Myocyte (in vitro differentiated cells): ENCODE measurements at places on chromosomes 12 and 14. TPM values are rescaled to one million over a fixed set of nuclear protein-coding genes. Genes with fewer than 3 reads are reported as not detected.

GRCh38 chr14:64504897-64505794, 576 bp downstream of the ZBTB1 start:
- DNase-seq: peak; percentile 91

DNA sequence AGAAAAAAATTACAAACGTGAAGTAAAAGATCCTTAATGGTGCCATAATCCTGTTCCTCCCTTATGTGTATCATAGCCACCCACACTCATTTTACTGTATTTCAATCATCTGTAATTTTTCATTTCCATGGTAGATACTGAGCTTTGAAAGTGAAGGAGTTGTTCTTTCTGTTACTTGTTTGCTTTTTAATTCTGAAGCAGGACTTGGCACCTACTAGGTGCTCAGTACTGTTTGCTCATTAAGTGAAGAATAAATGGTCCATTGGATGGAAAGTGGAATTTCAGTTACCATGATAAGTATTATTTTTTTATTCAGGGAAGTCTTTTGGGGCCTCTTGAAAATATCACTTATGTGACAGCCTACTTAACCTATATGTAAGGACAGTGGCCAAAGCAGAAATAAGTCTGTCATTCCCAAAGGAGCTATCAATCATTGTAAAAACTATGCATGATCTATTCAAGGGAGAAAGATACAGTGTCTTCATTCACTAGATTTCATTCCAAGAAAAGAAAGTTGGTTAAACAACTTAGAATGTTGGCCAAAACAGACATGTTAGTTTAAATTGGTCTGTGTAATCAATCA, 1244.4 kb upstream of the SEL1L start:
- DNase-seq: no peak

- DNase-seq: no peak
Measured at GRCh38 chr12:52806821-52807543, 6.9 kb downstream of the KRT4 start.

- peak; percentile 92 for DNase-seq
Measured at GRCh38 chr12:93784339-93785086, 107.3 kb downstream of the CRADD start.

DNA sequence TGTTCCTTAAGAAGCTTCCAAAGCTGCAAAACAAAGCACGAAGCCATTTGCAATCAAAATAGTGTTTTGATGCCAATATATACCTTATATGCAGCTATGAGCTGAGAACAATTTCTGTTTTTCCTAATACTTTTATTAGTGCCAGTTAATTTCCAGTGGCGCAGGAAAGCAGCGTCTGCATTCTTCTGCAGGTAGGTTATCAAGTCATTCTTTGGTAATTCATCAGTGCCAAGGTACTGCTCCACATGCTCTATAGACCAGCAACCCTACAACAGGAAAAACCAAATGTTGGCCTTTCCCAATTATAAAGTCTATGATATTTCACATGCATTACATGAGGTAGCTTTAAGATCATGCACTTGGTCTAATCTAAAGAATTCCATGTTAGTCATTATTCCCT, 87.6 kb upstream of the STRN3 start:
- DNase-seq: no peak

DNA sequence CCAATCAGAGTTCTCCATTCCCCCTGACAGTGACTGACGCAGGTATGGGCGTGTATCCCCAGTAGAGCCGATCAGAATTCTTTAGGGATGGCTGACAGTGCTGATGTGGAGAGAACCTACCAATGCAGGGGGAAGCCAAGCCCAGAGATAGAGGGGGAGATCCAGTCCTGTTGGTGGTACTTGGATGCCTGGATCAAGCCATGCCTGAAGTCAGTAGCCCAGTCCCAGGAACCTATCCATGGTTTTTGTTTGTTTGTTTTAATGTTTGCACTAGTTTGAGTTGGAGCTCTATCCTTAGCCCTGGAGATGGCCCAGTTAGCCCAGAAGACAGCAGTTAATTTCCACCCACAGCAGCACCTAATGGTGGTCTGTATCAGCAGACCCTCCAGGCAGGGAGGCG, 40.2 kb downstream of the FOXN4 start:
- no peak for DNase-seq

DNA sequence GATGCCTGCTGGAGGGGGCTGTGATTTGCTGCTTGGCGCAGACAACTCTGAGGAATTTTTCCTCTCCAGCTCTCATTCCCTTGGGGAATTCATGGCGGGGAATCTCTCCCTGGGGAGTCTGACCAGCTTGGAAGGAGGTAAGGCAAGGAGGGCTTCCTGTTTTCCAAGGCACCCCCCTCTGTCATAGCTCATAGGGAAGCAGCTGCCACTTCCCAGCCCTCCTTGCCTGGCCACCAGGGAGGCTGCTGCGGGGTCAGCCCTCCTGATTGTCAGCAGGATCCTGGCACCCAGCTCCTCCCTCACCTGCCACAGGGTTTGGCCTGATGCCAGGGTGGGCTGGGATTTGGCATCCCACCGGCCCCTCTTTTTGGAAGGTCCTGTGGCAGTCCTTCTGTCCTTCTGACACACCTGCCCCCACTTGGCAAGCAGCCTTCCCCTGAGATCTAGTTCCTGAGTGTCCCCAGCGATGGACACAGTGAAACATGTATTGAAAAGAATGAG, 74.9 kb downstream of the TSPAN9 start:
- DNase-seq: no peak

DNA sequence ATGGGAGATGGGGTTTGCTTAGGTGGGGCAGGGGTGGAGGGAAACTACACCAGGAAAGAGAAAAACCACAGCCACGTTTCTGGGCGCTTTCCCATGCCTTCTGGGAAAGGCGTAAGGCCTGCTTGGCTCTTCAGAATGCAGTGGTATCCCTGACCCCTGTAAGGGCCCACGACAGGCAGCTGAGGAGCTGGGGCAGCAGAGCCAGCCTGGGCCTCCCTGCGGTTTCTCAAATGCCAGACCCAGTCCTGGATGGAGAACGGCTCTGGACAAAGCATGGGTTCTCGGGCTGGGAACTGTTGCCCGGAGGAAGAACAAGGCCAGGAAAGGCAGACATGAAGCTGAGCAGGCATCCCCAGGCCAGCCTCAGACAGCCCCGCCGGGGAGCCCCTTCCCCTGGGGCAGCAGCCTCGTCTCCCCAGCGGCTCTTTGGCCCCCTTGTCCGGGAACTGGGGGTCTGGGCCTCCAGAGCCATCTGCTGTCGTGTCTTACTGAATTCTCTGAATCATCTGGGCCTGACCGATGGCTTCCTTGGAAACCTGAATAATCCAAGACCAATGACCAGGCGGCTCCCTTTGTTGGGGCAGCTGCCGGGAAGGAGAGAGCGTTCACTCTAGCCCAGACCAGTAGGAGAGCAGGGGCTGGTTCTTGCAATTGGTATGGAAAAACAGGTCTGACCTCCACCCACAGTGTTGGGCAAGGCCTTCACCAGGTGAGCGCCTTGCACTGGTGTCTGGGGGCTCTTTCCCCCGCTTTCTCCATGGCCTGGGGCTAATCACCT, 64.0 kb upstream of the RIN3 start:
- no peak for DNase-seq

DNA sequence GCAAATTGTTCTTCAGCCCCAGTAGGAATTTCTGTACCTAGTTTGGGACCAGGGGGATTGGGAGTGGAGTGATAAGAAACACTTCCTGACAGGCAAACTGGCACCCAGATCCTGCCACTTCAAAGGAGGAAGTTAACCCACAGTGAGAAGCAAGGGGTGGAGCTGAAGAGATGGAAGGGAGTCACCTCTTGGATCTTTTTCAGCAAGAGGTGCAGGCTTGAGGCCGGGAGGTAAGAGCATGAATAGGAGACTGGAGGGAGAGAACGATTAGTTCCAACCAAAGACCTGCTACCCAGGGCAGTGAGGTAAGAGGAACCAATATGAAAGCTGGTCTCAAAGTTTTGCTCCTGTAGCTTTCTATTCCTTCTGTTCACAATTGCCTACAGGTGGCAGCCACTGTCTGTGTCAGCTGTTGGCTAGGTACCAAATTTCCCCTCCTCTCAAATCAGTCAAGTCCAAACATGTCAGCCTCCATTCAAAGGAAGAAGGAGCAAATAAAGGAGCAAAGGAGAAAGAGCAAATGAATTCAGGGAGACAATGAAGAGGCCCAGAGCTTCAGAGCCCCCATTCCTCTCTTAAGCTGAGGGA, 14.9 kb upstream of the TAC3 start:
- DNase-seq: no peak

- DNase-seq: no peak
Measured at GRCh38 chr12:108311605-108312004, 27.5 kb downstream of the CMKLR1 start.

DNA sequence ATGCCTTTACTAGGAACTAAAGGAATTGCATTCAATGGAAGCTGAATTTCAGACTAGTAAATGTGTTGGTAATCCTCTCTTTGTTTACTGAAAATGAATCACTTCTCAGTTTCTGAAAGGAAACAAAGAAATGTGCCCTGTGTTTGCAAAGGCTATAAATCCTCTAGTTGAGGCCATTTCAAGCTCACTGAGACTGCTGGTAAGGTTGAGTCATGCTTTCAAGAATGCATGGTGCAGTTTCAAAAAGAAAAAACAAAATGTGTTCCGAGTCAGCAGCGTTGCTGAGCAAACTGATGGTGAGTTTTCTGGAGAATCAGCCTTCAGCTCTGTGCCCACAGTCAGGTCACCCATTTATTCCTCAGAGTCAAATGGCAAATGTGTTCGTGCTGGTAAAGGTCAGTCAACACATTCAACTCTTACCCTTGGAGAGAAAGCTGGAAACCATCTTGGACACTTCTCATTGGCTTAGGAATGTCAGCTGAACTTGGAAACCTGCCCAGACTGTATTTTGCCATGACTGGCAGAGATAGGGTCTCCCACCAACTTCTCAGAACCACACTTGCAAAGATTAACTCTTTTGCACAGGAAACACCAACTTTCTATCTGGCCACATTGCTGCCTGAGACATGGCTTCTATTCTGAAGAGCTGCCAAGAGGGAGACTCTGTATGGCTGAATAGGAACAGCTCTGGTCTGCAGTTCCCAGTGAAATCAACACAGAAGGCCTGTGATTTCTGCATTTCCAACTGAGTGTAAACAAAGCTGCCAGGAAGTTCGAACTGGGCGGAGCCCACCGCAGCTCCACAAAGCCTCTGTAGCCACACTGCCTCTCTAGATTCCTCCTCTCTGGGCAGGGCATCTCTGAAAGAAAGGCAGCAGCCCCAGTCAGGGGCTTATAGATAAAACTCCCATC, 484.4 kb downstream of the ATP23 start:
- DNase-seq: peak; percentile 87

DNA sequence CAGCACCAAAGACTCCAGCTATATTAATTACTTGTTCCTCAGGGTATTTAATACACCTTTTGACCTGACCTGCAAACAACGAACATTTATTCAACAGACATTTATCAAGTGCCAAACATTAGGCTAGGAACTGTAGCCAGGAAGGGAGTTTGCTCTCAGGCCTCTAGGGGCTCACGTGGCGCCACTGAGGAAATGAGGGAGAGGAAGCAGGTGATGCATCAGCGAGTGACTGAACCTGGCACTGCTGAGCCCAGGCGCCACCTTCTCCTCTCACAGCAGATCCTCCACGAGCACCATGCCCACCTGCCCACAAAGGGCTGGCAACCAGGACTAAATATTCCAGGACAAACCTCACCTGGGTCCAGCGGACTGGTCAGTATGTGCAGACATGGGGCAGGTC, 50.2 kb downstream of the SETD3 start:
- no peak for DNase-seq

GRCh38 chr14:70061108-70061507, 127.6 kb downstream of the SLC8A3 start:
- DNase-seq: no peak

DNA sequence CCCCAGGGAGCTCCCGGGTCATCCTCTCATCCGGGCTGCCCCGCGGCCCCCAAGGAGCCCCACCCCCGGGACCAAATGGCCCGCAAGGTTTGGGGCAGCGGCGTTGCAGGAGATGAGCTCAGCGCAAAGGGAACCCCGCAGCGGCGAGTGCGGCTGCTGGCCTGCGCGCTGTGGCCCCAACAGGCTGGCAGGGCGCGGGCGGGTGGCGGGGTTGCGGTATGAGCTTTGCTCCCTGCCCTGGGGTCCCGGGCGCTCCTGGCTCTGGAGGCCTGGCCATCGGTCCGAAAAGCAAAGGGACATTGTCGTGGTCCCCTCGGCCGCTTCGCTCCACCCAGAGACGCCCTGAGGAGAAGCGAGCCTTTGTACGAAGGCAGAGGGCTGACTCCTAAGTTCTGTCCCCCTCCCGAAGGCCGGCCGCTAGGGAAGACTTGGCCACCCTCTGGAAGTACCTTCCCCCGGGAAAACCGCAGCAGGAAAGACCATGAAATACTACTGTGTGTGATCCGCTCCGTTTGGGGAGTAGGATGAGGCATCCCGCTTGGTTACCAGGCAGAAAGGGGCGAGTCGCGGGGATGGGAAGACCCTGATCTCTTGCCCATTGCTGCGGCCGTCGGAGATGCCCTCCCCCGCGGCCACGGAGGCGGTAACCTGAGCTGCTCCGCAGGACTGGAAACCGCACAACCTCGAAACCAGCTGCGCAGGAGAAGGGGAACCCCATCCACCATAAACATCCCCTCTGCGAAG, 620 bp upstream of the NID2 start:
- DNase-seq: peak; percentile 70

- no peak for DNase-seq
Measured at GRCh38 chr14:92884410-92884809, 38.5 kb upstream of the CHGA start.

GRCh38 chr14:51394804-51395203, 154.8 kb downstream of the TMX1 start:
- DNase-seq: no peak

DNA sequence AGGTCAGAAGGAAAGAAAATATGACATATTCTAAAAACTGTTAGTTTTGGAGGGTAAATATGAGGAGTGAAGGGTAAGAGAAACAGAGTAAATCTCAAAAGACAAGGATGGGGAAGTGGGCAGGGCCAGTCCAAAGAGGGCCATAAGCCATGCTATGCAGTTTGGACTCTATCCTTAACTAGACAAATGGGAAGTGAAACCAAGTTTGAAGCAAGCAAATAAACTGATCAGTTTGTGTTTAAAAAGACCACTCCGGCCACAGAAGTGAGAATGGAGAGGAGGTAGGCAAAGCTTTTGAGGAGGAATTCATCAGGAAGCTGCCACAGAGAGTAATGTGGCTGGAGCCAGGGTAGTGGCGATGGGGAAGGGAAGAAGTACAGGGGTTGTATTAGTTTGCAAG, 37.5 kb upstream of the DAAM1 start:
- no peak for DNase-seq

DNA sequence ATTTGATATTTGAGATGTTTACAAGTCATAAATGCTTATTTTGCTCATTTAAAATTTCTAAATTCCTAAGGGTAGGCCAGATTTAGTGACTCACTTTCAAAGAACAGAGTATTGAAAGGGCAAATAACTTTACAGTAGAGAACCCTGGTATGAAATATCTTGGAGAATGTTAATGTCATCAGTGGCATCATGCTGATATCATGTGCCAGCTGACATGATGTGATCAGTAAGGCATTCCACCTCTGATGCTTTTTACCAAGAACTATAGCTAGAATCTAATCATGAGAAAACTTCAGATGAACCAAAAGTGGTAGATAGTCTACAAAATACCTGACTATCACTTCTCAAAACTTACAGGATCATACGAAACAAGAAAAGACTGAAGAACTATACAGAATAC, 2.9 kb upstream of the FLRT2 start:
- peak; percentile 58 for DNase-seq

Gene TSPAN9
- total RNA-seq: 238 and 379 TPM in 2 replicates

Gene NEDD1
- 23.8 and 27.7 TPM in 2 replicates for total RNA-seq

Gene TEX22
- 0.10 and 0.32 TPM in 2 replicates for total RNA-seq

Gene GLIPR1L1
- not detected in 2 replicates for total RNA-seq

Gene GPR68
- total RNA-seq: 0.62 and 1.4 TPM in 2 replicates

Gene MYF6
- 28.1 and 119 TPM in 2 replicates for total RNA-seq

Gene PAPLN
- total RNA-seq: 0.16 and 0.31 TPM in 2 replicates

Gene KRT81
- total RNA-seq: 0.08 TPM in 1 of 2 replicates, not detected in the other

Gene JDP2
- 44.4 and 61.9 TPM in 2 replicates for total RNA-seq

Gene PLEKHG3
- total RNA-seq: 4.4 and 5.2 TPM in 2 replicates

Gene SRGAP1
- total RNA-seq: 2.1 and 2.3 TPM in 2 replicates

Gene ZDHHC22
- total RNA-seq: 0.40 and 1.0 TPM in 2 replicates

Gene SSTR1
- 0.32 and 0.68 TPM in 2 replicates for total RNA-seq

Gene A2M
- total RNA-seq: 0.99 and 18.9 TPM in 2 replicates
